HFFc6 (cell line): ENCODE measurements at places on chromosomes 3 and 15. TPM values are rescaled to one million over a fixed set of nuclear protein-coding genes. Genes with fewer than 3 reads are reported as not detected.

The SLC35A5 gene
- 26.0 to 35.7 TPM (median 34.3 TPM) in 3 replicates for total RNA-seq

The TNFAIP8L3 gene
- 0.18 to 0.56 TPM (median 0.36 TPM) in 3 replicates for total RNA-seq

- H3K4me1 ChIP-seq, result 0 out of 2 replicates have a peak, but pooled peaks cover 5% of the 10 kb centered on the region
- no peaks in the 10 kb centered on the region for H3K36me3 ChIP-seq
- peak; percentile 51 for DNase-seq
Observed at GRCh38 chr15:33234020-33234461, 39.5 kb upstream of the FMN1 start.

The GALNT15 gene
- 6.1 to 7.2 TPM (median 6.5 TPM) in 3 replicates for total RNA-seq

The LRRN1 gene
- not detected in 3 replicates for total RNA-seq

GRCh38 chr15:67701669-67702068 lies 123.6 kb upstream of the SKOR1 start:
- H3K27ac ChIP-seq, result no peak overlapping the region; the same call in 1 of the 2 replicates
- no peak overlapping the region for H3K4me3 ChIP-seq
- no peaks in the 10 kb centered on the region for H3K27me3 ChIP-seq
- H3K36me3 ChIP-seq, result peaks cover 4% of the 10 kb centered on the region; the same call in 1 of the 2 replicates
- peak; percentile 37 for DNase-seq

The CIB2 gene
- 0.85 to 1.8 TPM (median 1.4 TPM) in 3 replicates for total RNA-seq

DNA sequence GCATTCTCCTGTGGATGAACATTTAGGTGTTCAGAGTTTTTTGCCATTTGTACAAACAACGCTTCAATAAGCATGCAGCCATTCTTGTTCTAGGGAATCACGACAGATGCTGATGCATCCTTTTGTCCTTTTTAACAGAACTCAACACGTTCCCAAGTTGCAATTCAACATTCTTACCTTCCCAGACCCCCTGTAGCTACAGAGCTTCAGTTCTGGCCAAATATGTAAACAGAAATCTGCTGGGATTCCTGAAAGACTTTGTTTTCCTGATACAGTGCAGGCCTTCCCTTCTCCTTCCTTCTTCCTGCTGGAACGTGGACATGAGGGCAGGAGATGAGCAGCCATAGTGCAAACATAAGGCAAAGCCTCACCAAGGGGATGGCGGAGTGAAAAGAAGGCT lies 59.1 kb upstream of the SPATA12 start:
- no peaks in the 10 kb centered on the region for H3K36me3 ChIP-seq
- peaks cover 18% of the 10 kb centered on the region for H3K4me1 ChIP-seq
- no peak overlapping the region for H3K27ac ChIP-seq
- H3K4me3 ChIP-seq, result no peak overlapping the region
- DNase-seq, result no peak
- H3K27me3 ChIP-seq, result peaks cover 5% of the 10 kb centered on the region

DNA sequence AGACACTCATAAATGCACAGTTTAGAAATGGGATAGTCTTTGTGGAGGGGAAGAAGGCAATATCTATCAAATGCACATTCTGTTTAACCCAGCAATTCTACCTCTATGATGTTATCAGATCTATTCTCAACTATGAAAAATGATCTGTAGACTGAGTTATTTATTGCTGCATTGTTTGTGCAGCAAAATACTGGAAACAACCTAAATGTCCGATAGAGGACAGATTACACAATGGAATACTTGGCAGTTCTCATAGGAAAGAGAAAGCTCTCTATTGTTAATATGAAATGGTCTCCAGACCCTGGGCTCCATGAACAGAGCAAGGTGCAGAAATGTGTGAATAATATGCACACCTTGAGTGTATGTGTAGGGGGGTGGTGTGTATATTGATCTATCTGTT lies 49.0 kb upstream of the SELENOK start:
- H3K27ac ChIP-seq, result no peak overlapping the region
- DNase-seq, result no peak
- H3K4me3 ChIP-seq, result no peak overlapping the region
- peaks cover 18% of the 10 kb centered on the region for H3K4me1 ChIP-seq
- no peaks in the 10 kb centered on the region for H3K36me3 ChIP-seq

The TRANK1 gene
- 1.3 to 2.8 TPM (median 2.1 TPM) in 3 replicates for total RNA-seq

GRCh38 chr3:108183181-108183580 lies 39.0 kb downstream of the IFT57 start:
- no peak overlapping the region for H3K4me3 ChIP-seq
- H3K36me3 ChIP-seq, result peaks cover 22% of the 10 kb centered on the region

The DCBLD2 gene
- total RNA-seq, result 199 and 335 TPM in 2 replicates

GRCh38 chr15:37130356-37130755 lies 30.0 kb upstream of the MEIS2 start:
- H3K27ac ChIP-seq, result no peak overlapping the region
- no peak for DNase-seq
- H3K4me1 ChIP-seq, result peaks cover 50% of the 10 kb centered on the region
- H3K4me3 ChIP-seq, result no peak overlapping the region
- H3K36me3 ChIP-seq, result no peaks in the 10 kb centered on the region
- H3K27me3 ChIP-seq, result no peaks in the 10 kb centered on the region

The GNAT1 gene
- total RNA-seq, result not detected in 2 replicates

The MEGF11 gene
- not detected in 3 replicates for total RNA-seq

DNA sequence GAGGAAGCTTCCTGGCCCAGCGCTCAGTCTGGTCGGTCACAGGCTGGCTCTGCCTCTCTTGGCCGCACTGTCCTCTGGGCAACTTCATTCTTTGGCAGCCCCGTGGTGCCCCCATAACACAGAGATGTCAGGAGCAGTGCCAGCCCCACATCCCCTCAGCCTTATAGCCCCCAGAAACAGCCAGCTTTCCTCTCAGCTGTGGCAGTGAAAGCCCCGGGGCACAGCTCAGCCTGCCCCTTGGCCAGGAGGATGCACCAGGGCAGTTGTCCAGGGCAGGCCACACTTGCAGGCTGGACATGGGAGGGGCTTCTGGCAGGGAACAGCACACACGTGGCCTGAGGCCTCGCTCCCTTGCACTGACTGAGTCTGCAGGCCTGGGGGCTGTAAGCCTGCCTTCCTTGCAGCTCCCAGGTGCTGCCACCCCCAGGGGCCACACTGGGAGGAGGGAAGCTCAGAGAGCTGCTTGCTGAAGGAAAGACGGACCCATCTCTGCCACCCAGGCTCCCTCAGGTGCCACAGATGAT lies 10.3 kb upstream of the RHO start:
- H3K27me3 ChIP-seq, result no peaks in the 10 kb centered on the region; the same call in 1 of the 2 replicates
- H3K4me1 ChIP-seq, result peaks cover 9% of the 10 kb centered on the region; the same call in 1 of the 2 replicates
- DNase-seq, result no peak
- no peak overlapping the region for H3K27ac ChIP-seq

The CCR3 gene
- not detected in 3 replicates for total RNA-seq

DNA sequence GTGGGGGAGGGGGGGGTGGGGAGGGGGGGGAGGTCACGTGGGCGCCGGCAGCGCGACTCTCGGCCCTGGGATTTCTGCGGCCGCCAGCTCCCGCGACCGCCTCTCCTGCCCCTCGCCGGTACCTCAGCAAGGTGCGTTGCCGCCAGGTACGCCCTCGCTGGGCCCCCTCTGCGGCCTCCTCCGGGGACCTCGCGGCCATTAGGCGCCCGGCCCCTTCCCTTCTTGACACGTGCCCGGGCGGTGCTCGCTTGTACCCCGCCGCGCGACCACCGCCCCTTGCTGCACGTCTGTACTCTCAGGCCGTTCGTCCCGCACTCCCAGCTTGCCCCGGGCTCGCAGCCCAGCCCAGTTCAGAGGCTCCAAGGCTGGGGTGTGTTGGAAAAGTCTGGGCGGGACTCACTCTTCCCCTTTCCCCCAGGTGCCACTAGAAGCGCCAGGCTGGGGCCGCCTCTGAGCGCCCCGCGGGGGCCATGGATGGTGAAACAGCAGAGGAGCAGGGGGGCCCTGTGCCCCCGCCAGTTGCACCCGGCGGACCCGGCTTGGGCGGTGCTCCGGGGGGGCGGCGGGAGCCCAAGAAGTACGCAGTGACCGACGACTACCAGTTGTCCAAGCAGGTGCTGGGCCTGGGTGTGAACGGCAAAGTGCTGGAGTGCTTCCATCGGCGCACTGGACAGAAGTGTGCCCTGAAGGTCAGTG lies at the start of gene MAPKAPK3:
Gene MAPKAPK3 (plus strand): TSS at position 56 of the 696 bp plus-strand sequence. CDS start 415 bp downstream, at position 471.
- H3K27ac ChIP-seq, result peak within 1 kb of the TSS; percentile 73
- H3K4me1 ChIP-seq, result peaks cover 48% of the 10 kb centered on the region

GRCh38 chr15:91861223-91861622 lies 7.7 kb downstream of the SLCO3A1 start:
- H3K27me3 ChIP-seq, result no peaks in the 10 kb centered on the region
- no peak for DNase-seq
- H3K4me3 ChIP-seq, result no peak overlapping the region

The NUSAP1 gene
- 31.9 to 62.2 TPM (median 54.1 TPM) in 3 replicates for total RNA-seq

GRCh38 chr15:78263351-78263781 lies 996 bp upstream of the DNAJA4 start:
- H3K27ac ChIP-seq, result no peak overlapping the region
- DNase-seq, result no peak
- peaks cover 11% of the 10 kb centered on the region for H3K4me1 ChIP-seq
- no peak overlapping the region for H3K4me3 ChIP-seq

GRCh38 chr3:53422954-53423698 lies 71.3 kb upstream of the CACNA1D start:
- H3K27ac ChIP-seq, result no peak overlapping the region
- H3K4me1 ChIP-seq, result no peaks in the 10 kb centered on the region
- H3K4me3 ChIP-seq, result no peak overlapping the region
- no peak for DNase-seq

The TAGLN3 gene
- 0.26 to 0.57 TPM in 2 of 3 replicates, not detected in the other for total RNA-seq

The SCAMP2 gene
- total RNA-seq, result 70.5 to 86.1 TPM (median 77.9 TPM) in 3 replicates

The LRRIQ4 gene
- total RNA-seq, result not detected in 3 replicates
